ENCODE measurements at places on chromosomes 6 and 20.

- DNase-seq = no peak
Observed at GRCh38 chr20:15547119-15547518, 1026.1 kb downstream of the KIF16B start.

- no peak for DNase-seq
Observed at GRCh38 chr6:141790921-141791320, 341.8 kb upstream of the GJE1 start.

- DNase-seq = no peak
Observed at GRCh38 chr20:58389324-58389967, 417 bp downstream of the VAPB start.

GRCh38 chr20:13054011-13054410 lies 45.2 kb downstream of the SPTLC3 start:
- DNase-seq = no peak

DNA sequence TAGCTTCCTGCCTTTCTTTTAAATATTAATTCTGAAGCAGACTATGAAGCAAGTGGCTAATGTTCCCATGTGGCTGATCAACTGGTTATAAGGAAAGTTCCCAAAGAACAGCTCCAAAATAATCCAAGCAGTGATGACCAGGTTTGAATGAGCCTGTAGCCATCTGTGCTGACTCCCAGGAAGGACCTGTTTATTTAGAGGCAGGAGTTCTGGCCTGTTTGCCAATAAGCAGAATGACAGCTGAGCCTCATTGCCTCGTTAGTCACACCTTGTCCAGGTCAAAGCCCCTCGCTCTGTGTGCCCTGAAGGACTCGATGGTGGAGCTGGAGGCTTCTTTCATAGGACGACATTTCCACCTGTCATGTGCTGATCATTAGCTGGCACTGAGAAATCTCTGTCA lies 97.4 kb downstream of the TMEM170B start:
- DNase-seq = no peak

DNA sequence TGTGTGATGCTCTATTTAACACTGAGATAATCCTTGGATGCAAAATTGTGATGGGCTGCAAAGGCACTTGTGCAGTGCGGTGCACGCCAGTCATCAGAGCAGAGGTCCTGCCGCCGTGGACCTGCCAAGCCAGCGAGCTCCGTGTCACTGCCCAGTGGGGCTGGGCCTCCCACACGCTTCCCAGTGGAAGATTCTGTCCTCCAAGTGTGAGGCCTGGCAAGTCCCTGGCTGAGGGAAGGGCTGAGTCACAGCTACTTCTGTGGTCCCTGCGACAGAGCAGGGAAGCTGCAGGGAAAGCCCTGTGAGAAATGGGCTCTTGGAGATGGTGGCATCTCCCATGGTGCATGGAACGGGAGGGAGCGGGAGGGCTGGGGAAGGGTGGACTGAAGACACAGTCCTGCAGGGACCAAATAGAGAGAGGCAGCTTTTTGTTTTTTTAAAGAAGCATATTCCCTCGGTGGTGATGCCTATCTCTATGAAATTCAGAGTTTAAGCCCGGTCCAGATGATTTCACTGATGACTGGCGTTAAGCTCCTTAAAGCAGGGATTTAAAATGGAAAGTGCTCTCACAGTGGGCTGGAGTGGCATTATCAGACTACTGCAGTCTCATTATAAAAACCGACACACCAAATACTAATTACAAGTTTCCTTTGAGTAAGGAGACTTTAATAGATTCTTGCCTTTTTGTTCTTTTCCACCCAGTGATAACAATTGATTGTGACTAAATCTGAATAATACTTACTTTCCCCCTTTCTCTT lies 413.7 kb downstream of the QKI start:
- DNase-seq = no peak
